ENCODE measurements at places on chromosomes 6 and 20.

DNA sequence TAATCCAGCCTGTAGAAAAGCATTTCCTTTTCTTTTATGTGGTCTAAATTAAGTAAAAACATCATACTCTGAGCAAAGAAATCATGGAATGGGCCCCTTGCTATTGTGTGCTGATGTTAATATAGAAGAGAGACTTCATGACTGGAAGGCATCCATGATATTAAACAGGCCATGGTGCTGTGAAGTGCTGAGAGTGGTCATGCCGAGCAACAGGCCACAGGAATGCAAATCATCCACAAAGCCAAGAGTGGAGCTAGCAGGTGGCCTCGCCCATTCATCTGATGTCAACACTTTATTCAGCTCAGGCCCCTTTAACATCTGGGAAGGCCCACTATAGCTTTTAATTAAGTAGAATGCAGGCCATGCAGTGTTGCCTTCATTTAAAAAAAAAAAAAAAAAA lies 115.2 kb upstream of the HMGCLL1 start:
- no peak for DNase-seq

DNA sequence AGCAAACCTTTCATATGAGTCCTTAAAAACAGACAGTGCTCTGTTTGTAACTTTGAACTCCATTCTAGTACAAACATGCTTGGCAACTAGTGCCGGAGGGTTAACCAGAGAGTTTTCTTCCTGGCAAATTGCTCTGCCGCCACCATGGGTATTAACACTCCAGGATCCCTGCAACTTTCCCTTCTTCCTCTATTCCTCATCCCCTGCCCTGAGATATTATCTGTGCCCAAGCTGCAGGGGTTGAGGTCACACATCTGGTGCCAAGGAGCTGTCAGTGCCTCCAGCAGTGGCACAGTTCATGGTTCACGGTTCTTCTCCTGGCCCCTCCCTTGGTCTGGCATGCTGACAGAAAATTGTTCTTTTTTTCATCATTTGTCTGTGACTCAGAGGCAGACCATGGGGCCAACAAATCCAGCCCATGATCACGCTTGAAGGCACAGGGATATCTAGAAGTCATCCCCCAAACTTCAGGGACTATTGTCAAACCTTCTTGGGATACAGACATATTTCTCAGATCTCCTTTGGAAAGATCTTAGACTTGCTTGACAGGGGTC lies 77.5 kb downstream of the ATXN1 start:
- no peak for DNase-seq

DNA sequence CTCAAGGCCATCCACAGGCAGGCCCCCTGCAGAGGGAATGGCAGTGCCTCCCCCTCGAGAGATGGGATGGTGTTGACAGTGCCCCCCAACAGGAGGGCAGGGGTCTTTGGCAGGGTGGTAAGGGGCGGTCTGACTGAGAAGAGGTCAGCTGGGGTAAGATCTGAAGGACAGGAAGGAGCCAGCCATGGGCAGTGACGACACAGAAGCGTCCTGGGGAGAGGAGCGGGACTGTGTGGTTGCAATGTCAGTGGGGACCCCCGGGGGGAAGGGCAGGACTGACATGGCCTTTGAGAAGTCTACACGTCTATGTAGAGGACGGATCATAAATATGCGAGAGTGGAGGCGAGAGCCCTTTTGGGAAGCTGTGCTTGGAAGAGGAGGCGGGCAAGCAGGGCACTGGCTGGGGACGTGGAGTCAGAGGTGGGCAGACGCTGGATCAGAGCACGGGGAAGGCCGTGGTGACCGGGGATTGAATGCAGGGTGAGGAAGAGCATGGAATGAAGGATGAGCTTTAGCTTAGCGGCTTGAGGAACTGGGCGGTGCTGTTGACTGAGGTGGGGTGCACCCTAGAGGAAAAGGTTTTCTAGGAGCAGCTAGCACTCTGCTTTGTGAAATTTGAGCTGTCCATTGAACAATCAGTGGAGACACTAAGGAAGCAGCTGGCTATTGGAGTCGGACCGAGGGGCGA lies 82.5 kb upstream of the AGPAT4 start:
- no peak for DNase-seq

- no peak for DNase-seq
These were observed 652.7 kb downstream of the PHF3 start for GRCh38 chr6:64288351-64288750.

DNA sequence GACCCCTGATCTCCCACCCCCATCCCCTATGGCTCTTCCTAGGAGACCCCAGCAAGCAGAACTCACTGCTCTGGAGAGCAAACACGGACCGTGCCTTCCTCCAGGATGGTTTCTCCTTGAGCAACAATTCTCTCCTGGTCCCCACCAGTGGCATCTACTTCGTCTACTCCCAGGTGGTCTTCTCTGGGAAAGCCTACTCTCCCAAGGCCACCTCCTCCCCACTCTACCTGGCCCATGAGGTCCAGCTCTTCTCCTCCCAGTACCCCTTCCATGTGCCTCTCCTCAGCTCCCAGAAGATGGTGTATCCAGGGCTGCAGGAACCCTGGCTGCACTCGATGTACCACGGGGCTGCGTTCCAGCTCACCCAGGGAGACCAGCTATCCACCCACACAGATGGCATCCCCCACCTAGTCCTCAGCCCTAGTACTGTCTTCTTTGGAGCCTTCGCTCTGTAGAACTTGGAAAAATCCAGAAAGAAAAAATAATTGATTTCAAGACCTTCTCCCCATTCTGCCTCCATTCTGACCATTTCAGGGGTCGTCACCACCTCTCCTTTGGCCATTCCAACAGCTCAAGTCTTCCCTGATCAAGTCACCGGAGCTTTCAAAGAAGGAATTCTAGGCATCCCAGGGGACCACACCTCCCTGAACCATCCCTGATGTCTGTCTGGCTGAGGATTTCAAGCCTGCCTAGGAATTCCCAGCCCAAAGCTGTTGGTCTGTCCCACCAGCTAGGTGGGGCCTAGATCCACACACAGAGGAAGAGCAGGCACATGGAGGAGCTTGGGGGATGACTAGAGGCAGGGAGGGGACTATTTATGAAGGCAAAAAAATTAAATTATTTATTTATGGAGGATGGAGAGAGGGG lies 1.4 kb downstream of the LTA start:
- no peak for DNase-seq

GRCh38 chr20:5078399-5078958 lies 41.3 kb downstream of the PCNA start:
- peak; percentile 38 for DNase-seq

- DNase-seq = no peak
These were observed 179.3 kb upstream of the HDDC2 start for GRCh38 chr6:125481056-125481455.

- DNase-seq = no peak
These were observed 32.4 kb downstream of the SLC9A8 start for GRCh38 chr20:49845060-49845459.

DNA sequence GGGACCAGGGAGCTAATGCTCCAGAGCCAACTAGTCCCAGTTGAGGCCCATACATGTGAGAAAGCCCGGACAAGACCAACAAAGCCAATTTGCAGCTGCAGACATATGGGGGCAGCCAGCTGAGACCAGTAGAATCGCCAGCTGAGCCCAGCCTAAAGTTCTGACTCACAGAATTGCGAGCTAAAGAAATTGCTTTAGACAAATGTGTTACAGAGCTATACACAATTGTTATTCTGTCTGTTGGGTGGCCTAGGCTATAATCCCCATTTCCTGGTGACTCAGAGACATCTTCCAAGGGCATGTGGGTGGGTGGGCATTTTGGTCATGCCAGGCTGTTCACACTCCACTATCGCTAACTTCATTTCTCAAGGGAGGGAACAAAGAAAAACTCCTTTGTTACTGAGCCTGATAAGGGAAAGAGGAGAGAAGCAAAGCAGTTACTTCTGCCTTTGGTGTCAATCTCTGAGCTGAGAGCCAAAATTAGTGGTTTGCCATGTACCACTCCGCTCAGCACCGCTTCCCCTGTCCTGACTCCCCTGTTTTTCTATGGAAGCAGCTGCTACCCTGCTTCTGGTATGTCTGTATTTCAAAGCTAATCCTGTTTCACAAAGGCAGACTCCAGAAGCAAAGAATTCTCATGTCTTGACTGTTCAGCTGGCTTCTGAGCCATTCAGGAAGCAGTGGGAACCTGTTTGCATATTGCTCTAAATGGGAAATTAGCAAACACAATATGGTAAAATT lies 26.1 kb downstream of the SCP2D1 start:
- no peak for DNase-seq

DNA sequence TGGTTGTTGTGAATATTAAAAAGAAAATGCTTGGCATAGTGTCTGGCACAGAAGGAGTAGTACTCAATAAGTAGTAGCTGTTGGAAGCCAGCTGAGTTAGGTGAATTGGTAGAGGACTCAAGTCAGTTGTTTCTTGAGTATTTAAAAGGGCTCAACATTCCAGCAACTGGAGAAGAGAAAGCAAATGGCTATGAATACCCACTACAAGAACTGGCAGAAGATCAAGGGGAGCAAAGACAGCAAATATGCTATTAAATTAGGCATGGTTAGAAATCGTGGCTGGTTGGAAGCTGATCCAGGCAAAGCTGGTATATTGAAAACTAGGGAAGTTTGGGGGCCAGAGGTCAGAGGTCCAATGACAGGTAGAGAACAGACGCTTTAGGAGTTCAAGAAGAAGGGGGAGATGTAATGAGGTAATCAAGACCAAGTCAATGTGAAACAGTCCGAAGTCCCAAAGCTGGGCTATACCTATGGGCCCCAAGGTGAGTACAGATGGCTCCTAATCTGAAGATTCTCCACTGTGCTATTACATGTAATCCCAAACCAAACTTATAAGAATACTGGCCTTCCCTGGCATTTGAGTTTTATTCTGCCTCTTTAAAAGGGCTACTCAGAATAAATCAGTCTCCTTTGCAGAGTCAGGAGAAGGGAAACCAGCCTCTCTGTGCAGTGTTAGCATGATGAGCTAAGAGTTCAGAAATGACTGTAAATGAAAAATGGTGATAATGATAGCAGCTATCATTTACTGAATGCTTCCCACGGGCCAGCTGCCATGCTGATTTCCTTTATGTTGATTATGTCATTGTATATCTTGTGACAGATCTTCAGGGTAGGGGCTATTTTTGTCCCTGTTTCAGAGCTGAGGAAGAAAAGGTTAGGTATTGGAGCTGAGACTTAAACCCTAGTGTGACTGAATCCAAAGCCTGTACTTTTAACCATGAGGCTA lies 122.3 kb downstream of the ANKS1A start:
- no peak for DNase-seq

GRCh38 chr6:10721850-10722569 lies 860 bp upstream of the TMEM14C start:
- DNase-seq = no peak

DNA sequence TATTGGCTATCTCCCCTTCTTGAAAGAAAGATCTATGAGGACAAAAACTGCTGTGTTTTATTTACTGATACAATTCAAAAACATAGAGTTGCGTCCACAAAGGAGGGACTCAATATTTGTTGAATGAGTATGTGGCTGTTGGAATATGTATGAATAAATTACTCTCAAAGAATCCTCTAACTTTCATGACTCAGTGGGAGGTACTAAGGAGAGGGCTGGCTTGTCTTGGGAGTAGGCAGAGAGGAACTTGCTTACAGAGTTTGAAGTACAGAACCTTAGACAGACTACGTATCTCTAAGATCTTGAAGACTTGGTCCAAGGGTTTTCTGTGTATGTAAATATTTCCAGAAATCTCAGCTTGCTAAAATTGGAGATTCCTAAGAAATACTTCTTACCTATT lies 504.0 kb upstream of the PTCHD4 start:
- DNase-seq = no peak

GRCh38 chr6:14337152-14337551 lies 219.6 kb downstream of the CD83 start:
- no peak for DNase-seq

DNA sequence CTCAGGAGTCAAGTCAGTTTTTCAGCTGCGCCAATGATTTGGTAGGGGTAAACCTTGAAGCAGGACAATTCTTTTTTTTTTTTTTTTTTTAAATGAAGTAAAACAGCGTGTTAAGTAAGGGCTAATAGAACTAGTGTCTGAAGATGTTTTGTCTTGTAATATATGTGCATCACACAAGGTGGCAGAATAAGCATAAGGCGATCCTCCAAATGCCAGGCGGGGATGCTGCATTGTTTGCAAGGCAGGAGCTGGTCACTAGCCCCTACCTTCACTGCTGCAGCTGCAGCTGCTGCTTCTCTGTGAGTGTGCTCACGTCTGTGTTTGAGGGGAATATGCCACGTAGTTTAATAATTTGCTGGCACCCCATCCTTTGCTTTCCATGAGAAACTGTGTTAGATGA lies 272.7 kb upstream of the MAP3K7 start:
- DNase-seq = no peak

- no peak for DNase-seq
These were observed 11.8 kb upstream of the GSTA1 start for GRCh38 chr6:52815167-52816092.

DNA sequence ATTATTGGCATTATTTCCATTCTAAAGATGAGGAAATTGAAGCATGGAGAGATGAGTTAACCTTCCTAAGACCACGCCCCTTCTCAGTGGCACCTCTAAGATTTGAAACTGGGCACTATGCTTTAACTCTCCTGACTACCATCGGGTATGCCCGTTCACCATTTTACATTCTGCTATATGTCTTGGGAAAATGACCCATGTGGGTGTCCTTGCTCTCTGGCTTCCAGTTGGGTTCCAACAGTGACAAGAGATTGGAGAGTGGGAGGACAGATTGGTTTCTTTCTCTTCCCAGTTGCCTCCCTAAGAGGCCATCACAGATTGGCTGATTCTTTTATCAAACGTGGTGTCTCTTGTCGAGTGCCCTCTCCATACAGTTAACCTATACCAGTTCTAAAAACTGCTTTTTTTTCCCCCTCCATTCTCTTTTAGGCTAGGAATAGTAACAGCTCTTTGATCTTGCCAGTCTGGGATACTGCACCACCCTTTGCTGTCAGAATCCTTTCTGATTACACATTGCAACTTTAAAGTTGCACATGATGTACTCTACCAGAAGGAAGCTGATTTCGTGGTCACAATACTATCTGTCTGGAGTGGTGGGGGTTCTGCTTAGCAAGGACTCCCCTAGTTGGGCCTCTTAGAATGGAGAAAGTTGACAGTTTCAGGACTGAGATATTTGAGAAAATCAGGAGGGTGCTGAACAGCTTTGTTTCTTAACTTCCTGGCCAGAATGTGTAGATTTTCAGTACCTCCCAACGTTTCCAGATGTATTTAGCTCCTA lies 88.0 kb upstream of the ELOVL5 start:
- DNase-seq = no peak

- no peak for DNase-seq
These were observed 89.5 kb upstream of the SIM1 start for GRCh38 chr6:100554228-100554627.

GRCh38 chr6:48736501-48737206 lies 625.7 kb upstream of the PTCHD4 start:
- DNase-seq = no peak

GRCh38 chr6:119501798-119502483 lies 152.4 kb upstream of the MAN1A1 start:
- DNase-seq = no peak

DNA sequence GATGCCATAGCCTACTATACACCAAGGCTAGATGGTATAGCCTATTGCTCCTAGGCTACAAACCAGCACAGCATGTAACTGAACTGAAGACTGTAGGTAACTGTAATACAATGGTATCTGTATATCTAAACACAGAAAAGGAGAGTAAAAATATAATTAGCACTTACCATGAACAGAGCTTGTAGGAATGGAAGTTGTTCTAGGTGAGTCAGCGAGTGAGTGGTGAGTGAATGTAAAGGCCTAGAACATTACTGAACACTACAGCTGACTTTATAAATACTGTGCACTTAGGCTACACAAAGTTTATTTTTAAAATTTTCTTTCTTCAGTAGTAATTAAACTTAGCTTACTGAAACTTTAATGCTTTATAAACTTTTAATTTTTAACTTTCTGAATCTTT lies 129.5 kb downstream of the BTBD9 start:
- DNase-seq = no peak
